ENCODE measurements at places on chromosomes 3 and 15.

- DNase-seq = no peak
Observed at GRCh38 chr3:72445827-72446217, 402.4 kb downstream of the SHQ1 start.

DNA sequence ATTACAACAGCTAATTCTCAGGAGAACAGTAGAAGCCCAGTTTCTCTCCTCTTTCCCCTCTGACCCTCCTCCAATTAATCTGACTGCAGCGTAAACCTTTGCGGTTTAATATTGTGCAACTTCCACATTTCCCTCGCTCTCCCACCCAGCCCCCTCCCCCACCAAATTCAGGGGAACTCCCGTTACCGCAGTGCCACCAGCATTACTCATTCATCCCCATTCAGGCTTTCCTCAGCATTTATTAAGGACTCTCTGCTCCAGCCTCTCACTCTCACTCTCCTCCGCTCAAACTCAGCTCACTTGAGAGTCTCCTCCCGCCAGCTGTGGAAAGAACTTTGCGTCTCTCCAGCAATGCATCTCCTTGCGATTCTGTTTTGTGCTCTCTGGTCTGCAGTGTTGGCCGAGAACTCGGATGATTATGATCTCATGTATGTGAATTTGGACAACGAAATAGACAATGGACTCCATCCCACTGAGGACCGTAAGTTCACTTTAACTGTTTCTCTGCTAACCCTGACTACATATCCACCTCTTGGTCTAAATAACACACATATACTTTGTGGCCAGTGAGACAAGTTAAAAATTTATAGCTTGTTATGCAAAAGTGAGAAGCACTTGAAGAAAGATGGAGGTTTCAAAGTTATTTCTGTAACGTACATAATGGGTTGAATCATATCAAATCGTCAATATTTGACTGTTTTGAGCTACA is at the start of gene PTX3:
TSS of gene PTX3 (plus strand) at position 268 of the 709 bp plus-strand sequence. CDS start at position 352, 84 bp downstream.
- DNase-seq = no peak

- no peak for DNase-seq
Observed at GRCh38 chr15:95327661-95328060, 1002.8 kb upstream of the NR2F2 start.

DNA sequence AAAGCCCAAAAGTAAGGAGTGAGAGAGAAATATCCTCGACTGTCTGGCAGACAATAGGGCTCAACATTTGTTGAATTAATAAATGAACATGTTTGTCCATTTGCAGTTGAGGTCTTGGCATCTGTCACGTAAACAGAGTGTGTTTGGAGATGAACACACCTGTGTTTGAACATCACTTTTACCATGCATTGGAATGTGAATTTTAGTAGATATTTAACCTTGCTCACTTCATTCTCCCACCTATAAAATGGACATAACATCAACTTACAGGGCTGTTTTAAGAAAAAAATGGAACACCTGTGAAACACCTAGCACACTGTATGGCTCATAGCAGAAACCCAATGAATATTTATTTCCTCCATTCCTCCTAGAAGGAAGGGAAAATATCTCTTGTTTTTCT is 204.8 kb downstream of the KCNMB2 start:
- no peak for DNase-seq

- DNase-seq = no peak
Observed at GRCh38 chr15:40245666-40246450, 7.0 kb downstream of the PAK6 start.

GRCh38 chr15:63559753-63560152 is 37.4 kb upstream of the FBXL22 start:
- DNase-seq = no peak

DNA sequence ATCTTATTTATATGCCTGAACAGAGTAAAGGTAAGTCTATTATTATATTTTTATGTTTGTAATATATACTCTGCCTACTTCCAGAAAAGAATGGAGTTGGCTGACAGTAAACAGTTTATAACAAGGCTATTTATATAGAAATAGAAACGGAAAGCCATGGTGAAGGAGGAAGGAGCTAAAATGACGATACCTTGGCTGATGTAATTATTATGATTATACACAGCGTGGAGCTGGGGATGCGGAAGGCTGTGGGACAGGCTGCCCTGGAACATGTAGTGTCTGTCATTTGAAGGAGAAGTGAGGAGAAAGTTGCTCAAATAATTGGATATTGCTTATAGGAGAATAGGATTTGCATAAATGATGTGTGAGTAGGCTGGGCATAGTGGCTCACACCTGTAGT is 37.8 kb downstream of the CEMIP start:
- no peak for DNase-seq
